Stimulated activated CD8-positive, alpha-beta memory T cell treated with anti-CD3 and anti-CD28 coated beads, Interleukin-15, amount 100 ng/mL, for 1 hour (primary cell): ENCODE measurements at places on chromosomes 2 and 18.

DNA sequence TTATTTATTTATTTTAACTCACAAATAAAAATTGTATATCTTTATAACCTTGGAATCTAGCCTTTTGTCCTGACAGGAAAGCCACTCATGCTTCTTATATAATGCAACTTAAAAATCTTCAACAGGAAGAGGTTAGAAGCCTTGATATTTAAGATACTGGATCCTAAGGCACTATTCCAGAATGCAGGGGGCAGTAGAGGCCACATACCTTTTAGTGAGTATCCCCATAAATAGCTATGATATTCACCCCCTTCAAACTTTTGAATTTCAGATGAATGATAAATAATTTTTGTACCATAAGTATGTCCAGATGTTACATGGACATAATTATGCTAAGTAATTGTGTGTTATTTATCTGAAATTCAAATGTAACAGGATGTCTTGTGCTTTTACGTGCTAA lies 592.7 kb upstream of the VRK2 start:
- no peak for DNase-seq

DNA sequence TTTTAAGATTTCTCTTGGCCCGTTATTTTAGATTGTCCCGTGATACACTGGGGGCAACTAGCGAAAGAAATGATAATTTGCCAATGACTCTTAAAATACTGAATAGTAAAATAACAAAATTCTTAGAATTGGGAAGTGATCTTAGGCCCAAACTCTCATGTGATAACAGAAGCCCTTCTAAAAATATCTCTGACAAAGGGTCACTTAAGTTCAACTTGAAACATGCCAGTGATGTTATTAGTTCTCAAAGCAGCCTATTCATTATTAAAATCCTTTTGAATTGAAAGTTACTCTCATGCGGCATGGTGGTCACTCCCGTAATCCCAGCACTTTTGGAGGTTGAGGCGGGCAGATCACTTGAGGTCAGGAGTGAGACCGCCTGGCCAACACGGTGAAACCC lies 920.9 kb downstream of the NRXN1 start:
- DNase-seq, result no peak

- DNase-seq, result no peak
These were observed 55.2 kb downstream of the TNP1 start for GRCh38 chr2:216804357-216805350.

DNA sequence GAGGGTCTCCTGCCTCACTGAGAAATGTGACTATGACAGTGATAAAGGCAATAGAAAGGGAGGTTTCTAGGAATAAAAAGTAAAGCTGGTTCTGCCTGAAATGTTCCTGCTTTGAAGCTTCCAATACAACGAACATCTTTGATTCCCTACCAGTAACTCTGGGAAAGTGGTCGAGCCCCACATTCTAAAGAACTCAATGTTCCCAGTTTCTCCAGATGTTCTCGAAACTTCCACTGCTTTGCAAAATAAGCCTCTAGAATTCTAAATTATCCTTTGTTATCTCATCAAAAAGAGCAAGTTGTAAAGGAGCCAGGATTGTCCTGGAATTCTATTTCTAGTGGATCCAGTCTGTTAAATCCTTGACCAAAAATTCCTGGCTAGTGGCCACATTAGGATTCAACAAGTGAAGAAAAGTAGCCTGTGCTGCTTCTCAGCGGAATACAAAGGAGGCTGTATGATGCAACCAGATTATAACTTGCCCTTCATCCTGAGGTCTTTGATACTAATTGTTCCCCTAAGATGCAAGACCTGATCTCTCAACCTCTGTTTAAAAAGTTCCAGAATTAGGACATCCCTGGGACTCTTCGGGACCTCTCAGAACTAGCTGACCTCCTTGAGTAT lies 8.4 kb downstream of the SCN7A start:
- no peak for DNase-seq

GRCh38 chr18:47582093-47582492 lies 330.6 kb upstream of the SKOR2 start:
- no peak for DNase-seq

- DNase-seq, result no peak
These were observed 168.3 kb downstream of the UXS1 start for GRCh38 chr2:106025796-106026195.

GRCh38 chr2:65275141-65275915 lies 47.7 kb downstream of the ACTR2 start:
- DNase-seq, result no peak

GRCh38 chr18:21513292-21513691 lies 87.2 kb downstream of the ESCO1 start:
- no peak for DNase-seq

DNA sequence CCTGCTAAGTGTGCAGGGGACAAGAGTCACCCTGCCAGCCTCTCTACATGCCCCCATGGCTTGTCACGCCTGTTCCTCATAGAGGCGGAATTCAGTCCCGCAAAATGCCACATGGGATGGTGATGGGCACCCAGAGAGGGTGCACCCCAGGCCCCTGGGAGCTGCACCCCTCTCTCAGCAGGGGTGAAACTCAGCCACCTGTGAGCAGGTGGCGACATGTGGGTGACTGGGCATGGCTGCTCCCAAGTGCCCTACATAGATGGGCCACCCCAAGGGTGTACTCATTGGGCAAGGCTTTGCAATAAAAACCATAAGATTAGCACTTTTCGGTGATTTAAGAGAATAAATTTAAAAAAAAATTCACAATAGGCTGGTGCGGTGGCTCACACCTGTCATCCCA lies 6.3 kb downstream of the HS6ST1 start:
- no peak for DNase-seq

- DNase-seq, result no peak
These were observed 195.3 kb downstream of the SMAD2 start for GRCh38 chr18:47735041-47735702.

DNA sequence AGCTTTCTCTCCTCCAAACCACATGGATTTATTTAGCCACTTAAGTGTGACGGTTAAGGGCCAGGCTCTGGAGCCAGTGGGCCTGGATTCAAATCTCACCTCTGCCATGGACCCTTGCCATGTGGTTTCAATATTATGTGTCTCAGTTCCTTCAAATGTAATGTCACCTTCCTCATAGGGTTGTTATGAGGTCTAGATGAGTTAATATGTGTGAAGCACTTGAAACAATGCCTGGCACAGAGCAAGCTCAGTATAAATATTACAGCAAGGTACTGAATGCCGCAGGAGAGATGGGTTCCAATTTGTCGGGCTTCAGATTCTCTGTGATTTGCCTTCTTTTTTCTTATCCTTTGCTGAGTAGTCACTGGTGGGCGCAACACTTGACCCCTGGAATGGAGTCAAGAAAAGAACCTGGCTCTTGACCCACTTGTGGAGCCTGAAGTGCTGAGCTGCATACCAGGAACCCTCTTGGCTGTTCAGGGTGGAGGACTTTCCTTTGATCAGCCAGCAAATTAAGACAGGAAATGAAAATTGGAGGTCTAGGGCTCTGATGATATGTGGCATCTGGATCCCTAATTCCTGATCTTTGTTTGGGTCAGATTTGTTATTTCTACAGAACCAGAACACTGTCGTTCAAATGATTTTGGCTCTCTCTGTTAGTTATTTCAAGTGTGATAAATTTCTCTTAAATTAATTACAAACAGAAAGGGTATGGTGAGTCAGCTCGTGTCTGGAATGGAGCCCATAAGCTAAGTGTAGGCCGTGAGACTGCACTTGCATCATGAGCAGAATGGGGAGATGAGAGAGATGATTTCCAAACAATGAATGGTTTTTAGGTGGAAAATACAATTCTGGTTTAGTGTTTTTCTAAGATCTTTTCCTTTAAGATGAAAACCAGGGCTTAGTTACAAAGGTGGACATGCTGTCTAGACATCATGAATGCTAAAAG lies 293.0 kb downstream of the KCNS3 start:
- DNase-seq, result no peak

DNA sequence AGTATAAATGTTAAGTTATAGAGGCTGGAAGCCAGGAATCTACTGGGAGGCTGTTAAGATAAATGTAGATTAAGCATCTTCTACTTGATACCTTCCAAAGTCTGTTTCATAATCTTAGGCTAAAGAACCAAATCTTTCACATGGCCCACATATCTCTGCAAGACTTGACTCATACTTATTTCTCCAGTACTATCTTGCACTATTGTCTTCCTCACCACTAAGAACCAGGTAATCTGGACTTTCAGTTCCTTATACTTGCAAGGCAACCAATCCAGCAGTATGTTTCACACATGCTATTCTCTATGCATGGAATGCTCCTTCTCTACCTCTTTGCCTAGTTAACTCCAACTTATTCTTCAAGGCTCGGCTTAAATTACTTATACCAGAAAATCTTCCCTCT lies 62.2 kb downstream of the RBMS1 start:
- DNase-seq, result no peak

- peak; percentile 68 for DNase-seq
These were observed at the start of gene ITGA4 for GRCh38 chr2:181457121-181457740. ITGA4 (plus strand) TSS chr2:181457386; CDS start chr2:181457655, 269 bp downstream.

DNA sequence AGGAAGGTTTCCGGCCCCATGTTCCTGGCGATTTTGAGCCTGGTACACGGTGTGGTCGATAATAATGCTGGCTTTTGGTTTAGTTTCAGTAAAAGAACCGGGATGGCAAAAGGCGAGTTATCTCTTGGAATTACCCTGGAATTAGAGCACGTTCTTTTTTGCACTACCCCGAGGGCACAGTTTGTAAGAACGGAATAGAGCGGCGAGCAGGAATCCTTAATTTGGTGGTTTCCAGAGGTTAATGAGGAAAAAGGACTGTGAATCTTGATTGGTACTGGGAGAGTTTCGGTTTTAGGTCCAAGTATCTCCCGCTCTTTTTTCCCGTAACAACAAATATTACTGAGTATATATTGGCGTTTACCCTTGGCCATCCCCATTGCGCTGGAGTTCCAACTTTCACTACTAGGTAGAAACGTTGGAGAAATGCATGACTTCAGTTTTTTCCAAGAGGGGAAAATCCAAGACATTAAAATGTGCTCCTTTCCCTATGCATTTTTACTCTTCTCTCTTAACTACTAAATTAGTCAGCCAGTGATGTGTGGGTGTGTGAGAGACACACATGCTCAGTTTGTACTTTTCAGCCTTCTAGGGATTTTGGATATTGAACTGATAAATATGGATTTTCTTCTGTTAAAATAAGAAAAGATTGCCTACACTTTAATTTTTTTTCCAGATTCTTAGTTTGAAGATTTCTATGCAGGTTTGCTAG lies 160.8 kb downstream of the AGPS start:
- no peak for DNase-seq

- no peak for DNase-seq
These were observed 112.1 kb downstream of the LTBP1 start for GRCh38 chr2:33058716-33059470.

GRCh38 chr2:174198846-174199564 lies 49.3 kb downstream of the OLA1 start:
- no peak for DNase-seq

DNA sequence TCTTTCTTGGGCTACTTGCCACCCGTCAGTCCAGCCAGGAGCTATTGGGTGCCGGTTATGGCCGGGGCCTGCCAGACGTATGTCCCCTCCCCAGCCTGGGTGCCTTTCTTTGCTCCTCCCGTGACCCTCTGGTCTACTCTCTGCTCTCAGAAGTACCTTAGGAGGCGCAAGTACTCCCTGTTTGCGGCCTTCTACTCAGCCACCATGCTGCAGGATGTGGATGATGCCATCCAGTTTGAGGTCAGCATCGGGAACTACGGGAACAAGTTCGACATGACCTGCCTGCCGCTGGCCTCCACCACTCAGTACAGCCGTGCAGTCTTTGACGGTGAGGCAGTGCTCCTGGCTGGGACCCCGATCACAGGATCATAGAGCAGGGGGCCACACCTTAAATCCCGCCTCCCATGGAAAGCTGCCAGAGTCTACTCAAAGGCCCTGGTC lies 99.5 kb downstream of the DYSF start:
- DNase-seq, result no peak

DNA sequence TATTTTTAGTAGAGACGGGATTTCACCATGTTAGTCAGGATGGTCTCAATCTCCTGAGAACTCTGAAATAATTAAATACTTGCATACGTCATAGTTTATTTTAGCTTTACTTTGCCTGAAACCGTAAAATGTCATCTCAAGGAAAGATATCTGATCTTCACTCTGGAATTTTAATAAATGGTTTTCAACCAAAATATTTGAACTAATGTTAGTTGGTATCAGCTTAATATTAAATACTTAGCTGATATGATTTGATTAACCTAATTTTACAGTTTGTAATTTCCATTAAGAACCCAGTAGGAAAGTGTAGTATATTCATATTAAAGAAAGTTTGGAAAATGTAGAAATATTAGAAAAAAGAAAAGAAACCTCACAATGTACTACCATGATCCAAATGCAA lies 41.4 kb upstream of the STON1 start:
- DNase-seq, result no peak

DNA sequence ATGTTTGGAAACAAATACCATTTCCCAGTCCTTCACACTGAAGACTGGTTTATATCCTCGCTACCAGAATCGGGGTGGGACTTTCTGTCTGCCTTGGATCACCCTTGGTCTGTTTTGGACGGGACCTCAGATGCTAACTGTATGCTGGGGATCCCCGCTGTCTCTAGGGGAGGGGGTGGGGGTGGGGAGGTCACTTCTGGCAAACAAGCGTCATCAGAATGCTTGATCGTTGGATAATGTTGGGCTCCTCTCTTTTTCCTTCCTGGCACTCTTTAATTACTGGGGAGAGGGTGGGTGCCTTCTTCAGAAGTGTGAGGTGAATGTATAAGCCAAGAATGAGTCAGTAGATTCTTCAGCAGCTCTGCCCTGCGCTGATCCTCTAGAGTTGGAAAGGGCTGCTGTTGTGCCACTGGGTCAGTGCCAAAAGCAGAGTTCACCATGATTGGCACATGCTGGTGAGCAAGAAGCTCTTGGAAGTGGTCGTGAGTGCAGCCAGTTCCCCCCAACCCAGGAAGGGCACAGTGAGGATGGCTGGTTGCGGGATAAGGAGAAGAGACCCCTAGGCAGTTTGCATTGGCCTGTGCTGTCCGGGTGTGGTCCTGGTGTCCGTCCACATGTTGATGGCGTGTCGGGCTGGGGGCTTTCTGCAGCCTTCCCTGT lies 32.2 kb downstream of the DGKD start:
- DNase-seq, result no peak

- no peak for DNase-seq
These were observed 182.4 kb upstream of the ARL4C start for GRCh38 chr2:234679301-234679740.

GRCh38 chr2:10877651-10878111 lies 34.1 kb upstream of the KCNF1 start:
- no peak for DNase-seq

GRCh38 chr2:71700041-71700657 lies 246.8 kb downstream of the DYSF start:
- DNase-seq, result no peak

- DNase-seq, result no peak
These were observed 55.7 kb upstream of the SLC39A10 start for GRCh38 chr2:195601361-195601760.

- DNase-seq, result no peak
These were observed 23.6 kb downstream of the CHRNA1 start for GRCh38 chr2:174740721-174741120.

DNA sequence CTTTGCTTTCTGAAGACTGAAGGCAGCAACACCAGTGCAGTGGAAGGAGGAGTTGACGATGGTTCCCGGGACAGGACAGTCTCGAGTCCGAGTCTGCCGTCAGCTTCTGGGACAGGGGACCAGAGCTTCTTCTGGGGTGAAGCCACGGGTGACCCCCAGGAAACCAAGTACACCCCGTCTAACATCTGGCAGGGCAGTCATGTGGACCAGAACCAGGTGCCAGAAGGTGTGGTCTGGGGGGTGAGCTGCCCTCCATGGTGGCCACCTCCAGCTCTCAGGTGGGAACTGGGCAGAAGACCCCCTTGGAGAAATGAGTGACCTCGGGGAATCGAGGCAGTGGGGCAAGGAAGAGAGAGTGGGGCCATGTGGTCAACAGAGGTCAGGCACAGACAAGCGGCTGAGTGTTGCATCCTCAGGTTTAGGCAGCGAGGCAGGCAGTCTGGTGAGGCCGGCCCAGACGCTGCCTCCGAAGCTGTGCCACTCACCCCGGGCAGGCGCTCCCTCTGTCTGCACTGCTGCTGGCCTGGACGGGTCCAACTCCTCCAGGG lies 204.3 kb downstream of the HDAC4 start:
- DNase-seq, result no peak
